ENCODE measurements at places on chromosomes 1 and 21. TPM values are rescaled to one million over a fixed set of nuclear protein-coding genes. Genes with fewer than 3 reads are reported as not detected.
A peak's percentile ranks its signal among the peaks of the same experiment; 100 is the strongest.

GRCh38 chr1:181099152-181100014 lies 10.9 kb downstream of the IER5 start:
- peaks cover 14% of the 10 kb centered on the region for H3K36me3 ChIP-seq
- DNase-seq, result peak; percentile 83
- H3K4me1 ChIP-seq, result peaks cover 83% of the 10 kb centered on the region
- peak overlapping the region; percentile 79 for H3K4me3 ChIP-seq

The STYXL2 gene
- not detected for total RNA-seq

- DNase-seq, result no peak
- no peaks in the 10 kb centered on the region for H3K4me1 ChIP-seq
- no peak overlapping the region for H3K27ac ChIP-seq
- H3K4me3 ChIP-seq, result no peak overlapping the region
- no peaks in the 10 kb centered on the region for H3K36me3 ChIP-seq
These were observed 43.2 kb downstream of the ATP1B1 start for GRCh38 chr1:169149555-169150286.

GRCh38 chr1:19668888-19669287 lies 4.2 kb downstream of the HTR6 start:
- H3K4me3 ChIP-seq, result no peak overlapping the region
- H3K27me3 ChIP-seq, result peaks cover 51% of the 10 kb centered on the region
- H3K4me1 ChIP-seq, result peaks cover 4% of the 10 kb centered on the region
- H3K27ac ChIP-seq, result no peak overlapping the region
- peaks cover 4% of the 10 kb centered on the region for H3K36me3 ChIP-seq
- DNase-seq, result no peak

DNA sequence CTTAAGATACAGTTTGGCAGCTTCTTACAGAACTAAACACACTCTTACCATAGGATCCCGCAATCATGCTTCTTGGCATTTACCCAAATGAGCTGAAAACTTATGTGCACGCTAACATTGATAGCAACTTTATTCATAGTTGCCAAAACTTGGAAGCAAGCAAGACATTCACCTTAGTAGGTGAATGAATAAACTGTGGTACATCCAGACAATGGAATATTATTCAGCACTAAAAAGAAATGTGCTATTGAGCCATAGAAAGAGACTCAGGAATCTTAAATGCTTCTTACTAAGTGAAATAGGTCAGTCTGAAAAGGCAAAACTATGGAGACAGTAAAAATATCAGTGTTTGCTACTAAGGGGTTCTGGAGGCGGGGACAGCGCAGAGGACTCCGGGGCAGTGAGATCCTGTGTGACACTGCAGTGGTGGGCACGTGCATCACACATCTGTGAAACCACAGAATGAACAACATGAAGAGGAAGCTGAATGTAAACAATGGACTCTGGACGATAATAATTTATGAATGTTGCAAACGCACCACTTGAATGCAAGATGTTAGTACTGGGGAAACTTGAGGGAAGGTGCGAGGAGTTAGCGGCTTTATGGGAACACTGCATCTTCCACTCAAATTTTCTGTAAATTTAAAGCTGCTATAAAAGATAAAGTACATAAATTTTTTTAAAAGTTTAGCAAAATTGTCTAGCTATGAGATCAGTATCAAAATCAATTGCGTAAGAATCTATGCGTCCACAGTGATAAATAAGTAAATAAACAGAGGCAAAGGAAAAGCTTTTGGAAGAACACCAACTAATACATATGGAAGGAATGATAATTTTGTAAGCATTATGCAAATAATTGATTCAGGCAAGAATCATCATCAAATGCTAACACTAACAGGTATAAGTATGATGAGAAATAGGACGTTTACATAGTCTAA lies 15.4 kb upstream of the SPATC1L start:
- H3K36me3 ChIP-seq, result peaks cover 40% of the 10 kb centered on the region
- no peaks in the 10 kb centered on the region for H3K4me1 ChIP-seq
- no peak overlapping the region for H3K4me3 ChIP-seq
- H3K27me3 ChIP-seq, result no peaks in the 10 kb centered on the region
- DNase-seq, result no peak

The SLC37A1 gene
- total RNA-seq, result 23.0 TPM

- no peaks in the 10 kb centered on the region for H3K4me1 ChIP-seq
- H3K27ac ChIP-seq, result no peak overlapping the region
- no peaks in the 10 kb centered on the region for H3K36me3 ChIP-seq
- no peak for DNase-seq
These were observed 440.4 kb upstream of the ADAMTS5 start for GRCh38 chr21:27407271-27407670.

- H3K4me1 ChIP-seq, result no peaks in the 10 kb centered on the region
- no peak for DNase-seq
- no peaks in the 10 kb centered on the region for H3K27me3 ChIP-seq
These were observed 161.1 kb downstream of the KCTD3 start for GRCh38 chr1:215728169-215728568.

DNA sequence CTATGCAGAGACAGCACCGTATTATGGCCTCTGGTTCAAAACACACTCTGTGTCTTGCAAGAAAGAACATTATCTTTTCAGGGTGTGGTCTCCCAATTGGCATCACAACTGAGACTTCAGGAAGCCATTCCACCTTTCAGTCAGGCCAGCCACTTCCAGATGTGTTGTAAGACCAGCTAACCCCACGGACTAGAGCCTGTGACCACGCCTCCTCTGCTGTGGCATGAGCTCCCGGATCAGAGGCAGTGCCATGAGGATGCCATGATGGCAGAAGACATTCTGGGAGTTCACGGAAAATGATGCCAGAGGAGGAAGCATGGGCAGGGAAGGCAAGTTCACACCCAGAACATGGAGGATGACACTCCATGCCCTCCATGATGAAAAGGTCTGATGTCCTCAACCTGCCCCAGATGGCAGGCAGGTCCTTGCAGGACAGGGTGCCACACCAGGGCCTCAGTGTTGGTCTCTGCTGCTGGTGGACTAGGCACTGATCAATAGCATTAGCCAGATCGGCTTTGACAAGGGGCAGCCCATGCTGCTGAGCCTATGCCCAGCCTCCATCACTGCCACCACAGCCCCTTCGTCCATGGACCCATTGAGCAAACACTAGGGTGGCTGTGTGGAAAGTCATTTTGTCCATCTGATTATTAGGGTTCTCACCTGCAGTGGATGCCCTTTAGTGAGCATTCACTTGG lies 341.6 kb downstream of the MATN1 start:
- H3K27ac ChIP-seq, result no peak overlapping the region
- H3K4me3 ChIP-seq, result no peak overlapping the region
- DNase-seq, result no peak
- H3K36me3 ChIP-seq, result no peaks in the 10 kb centered on the region

GRCh38 chr1:151367658-151368392 lies 4.7 kb downstream of the SELENBP1 start:
- no peak overlapping the region for H3K27ac ChIP-seq
- no peak overlapping the region for H3K4me3 ChIP-seq
- no peak for DNase-seq
- H3K27me3 ChIP-seq, result no peaks in the 10 kb centered on the region
- H3K36me3 ChIP-seq, result no peaks in the 10 kb centered on the region

The OR2G6 gene
- not detected for total RNA-seq

The C1QA gene
- total RNA-seq, result not detected

GRCh38 chr21:22516230-22516629 lies 1518.0 kb downstream of the NCAM2 start:
- H3K36me3 ChIP-seq, result no peaks in the 10 kb centered on the region
- H3K27ac ChIP-seq, result no peak overlapping the region
- no peaks in the 10 kb centered on the region for H3K4me1 ChIP-seq
- no peaks in the 10 kb centered on the region for H3K27me3 ChIP-seq
- H3K4me3 ChIP-seq, result no peak overlapping the region

DNA sequence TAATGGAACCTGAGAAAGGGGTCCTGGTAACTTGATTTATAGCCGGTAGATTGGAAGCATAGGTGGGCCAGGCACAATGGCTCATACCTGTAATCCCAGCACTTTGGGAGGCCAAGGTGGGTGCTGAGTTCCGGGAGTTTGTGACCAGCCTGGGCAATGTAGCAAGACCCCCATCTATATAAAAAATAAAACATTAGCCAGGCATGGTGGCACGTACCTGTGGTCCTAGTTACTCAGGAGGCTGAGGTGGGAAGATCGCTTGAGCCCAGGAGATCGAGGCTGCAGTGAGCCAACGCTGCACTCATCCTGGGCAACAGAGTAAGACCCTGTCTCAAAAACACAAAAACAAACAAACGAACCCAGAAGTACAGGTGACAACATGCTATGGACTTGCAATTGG lies 76.5 kb downstream of the ZNF281 start:
- H3K36me3 ChIP-seq, result no peaks in the 10 kb centered on the region
- H3K4me1 ChIP-seq, result peaks cover 14% of the 10 kb centered on the region
- H3K27me3 ChIP-seq, result peaks cover 2% of the 10 kb centered on the region
- no peak for DNase-seq
- no peak overlapping the region for H3K27ac ChIP-seq
- no peak overlapping the region for H3K4me3 ChIP-seq

The VAV3 gene
- total RNA-seq, result 5.5 TPM

DNA sequence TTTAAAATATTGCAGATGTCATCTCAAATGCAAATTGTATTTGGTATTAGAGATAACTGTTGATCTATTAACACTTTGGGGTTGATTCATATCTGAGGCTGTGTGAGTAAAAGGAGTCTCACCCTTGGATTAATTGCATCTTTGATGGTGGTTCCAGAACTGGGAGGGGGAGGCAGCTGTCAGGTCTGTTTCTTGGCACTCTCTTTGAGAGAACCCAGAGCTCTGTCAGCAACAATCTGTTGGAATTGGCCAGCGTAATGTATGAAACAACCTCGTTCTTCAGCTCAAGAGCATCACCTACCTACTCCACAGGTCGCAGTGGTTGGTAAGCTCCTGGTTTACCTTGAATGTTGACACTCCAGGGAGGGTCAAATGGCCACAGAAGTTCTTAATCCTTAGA lies 424.1 kb downstream of the CAMTA1 start:
- H3K27ac ChIP-seq, result no peak overlapping the region
- no peaks in the 10 kb centered on the region for H3K36me3 ChIP-seq
- peaks cover 4% of the 10 kb centered on the region for H3K4me1 ChIP-seq
- H3K4me3 ChIP-seq, result no peak overlapping the region

The S100A11 gene
- total RNA-seq, result 218 TPM

DNA sequence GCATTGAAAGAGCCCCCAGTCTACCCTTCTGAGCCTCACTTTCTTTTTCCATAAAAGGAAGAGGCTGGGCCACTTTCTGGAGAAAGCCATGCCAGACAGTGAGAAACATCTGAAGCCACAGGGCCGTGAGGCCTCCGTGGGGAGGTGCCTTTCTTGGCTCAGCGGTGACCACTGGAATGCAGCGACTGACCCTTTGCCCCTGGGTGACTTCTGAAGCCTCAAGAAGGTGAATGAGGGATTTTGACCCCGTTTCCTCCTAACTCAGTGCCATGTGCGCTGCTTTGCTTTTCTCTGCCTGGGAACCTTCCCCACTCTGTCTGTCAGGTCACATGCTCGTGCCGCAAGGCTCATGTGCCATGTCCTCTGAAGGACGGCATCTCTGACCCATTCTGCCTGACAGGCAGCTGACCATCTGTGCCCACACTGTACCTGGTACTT lies 44.7 kb upstream of the A3GALT2 start:
- DNase-seq, result no peak
- no peak overlapping the region for H3K27ac ChIP-seq
- H3K4me3 ChIP-seq, result no peak overlapping the region
- H3K4me1 ChIP-seq, result peaks cover 11% of the 10 kb centered on the region

GRCh38 chr21:44984792-44985440 lies 45.1 kb downstream of the SLX9 start:
- H3K4me3 ChIP-seq, result no peak overlapping the region
- H3K27ac ChIP-seq, result no peak overlapping the region
- no peak for DNase-seq
- no peaks in the 10 kb centered on the region for H3K4me1 ChIP-seq
- no peaks in the 10 kb centered on the region for H3K27me3 ChIP-seq

DNA sequence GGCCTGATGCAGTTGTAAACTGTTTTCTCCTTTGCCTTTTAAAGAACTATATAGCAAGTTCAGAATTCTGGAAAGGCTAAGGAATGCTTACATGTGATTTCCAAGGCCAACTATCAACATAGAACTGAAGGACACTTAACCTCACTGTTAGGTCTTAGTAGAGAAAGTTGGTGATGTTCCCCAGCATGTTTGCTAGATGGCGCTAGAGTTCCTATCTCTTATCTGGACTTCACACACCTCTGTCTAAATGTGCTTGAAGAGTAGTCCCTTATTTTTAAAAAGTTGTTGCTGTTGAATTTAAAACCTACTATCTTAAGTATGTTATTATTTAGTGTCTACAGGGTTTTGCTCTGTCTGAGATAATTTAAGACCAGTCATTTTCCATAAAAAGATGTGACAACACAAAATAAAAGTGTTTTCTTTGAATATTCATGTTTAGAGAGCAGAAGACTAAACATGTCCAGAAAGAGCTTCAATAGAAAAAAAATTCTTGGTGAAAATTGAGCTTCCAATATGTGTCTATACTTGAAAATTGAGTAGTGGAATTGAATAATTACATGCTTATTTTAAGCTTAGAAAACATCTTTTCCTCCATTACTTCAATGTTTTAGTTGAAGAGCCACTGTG lies 237.3 kb downstream of the S1PR1 start:
- H3K36me3 ChIP-seq, result no peaks in the 10 kb centered on the region
- no peak overlapping the region for H3K4me3 ChIP-seq
- no peaks in the 10 kb centered on the region for H3K4me1 ChIP-seq
- peaks cover 8% of the 10 kb centered on the region for H3K27me3 ChIP-seq

DNA sequence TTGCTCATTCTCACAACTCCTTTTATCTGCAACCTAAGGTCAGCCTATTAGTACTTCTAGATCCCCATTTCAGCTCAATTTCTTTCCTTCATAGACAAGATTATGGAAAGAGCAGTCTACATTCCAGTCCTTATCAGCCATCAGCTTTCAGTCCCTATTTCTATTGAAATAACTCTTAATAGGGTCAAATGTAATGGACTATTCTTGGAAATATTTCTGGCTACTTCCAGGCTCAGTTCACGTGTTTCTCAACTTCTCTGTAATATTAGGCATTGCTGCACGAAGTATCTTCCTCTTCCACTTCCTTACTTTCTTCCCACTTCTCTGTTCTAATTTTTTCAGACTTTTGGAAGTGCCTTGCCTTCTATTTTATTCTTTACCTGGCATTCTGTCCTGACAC lies 232.9 kb upstream of the USP25 start:
- no peaks in the 10 kb centered on the region for H3K36me3 ChIP-seq
- H3K27ac ChIP-seq, result no peak overlapping the region
- no peaks in the 10 kb centered on the region for H3K4me1 ChIP-seq
- no peaks in the 10 kb centered on the region for H3K27me3 ChIP-seq

DNA sequence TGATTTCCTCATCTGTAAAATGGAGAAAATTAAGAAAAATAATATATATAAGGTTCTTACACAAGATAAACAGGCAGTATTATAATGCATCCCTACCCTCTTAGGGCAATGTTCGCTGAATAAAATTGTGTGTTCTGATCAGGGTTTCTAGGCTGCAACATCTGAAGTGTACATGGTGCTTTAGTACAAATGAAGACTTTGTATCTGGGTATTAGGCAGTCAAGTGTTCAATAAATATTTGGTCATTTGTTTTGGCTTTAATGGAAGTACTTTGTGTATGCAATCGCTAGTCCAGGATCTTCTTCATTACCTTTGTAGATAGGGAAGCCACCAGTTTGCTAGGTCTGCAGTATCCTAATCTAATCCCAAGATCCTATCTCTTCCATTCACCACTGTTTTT lies 28.1 kb downstream of the DNASE2B start:
- no peaks in the 10 kb centered on the region for H3K36me3 ChIP-seq
- DNase-seq, result no peak
- no peak overlapping the region for H3K4me3 ChIP-seq
- no peaks in the 10 kb centered on the region for H3K4me1 ChIP-seq

Data from activated CD4-positive, alpha-beta T cell treated with anti-CD3 and anti-CD28 coated beads, Interleukin-2, amount 10 ng/mL, durations not matched to agents 24 days and 14 days (primary cell).